ENCODE measurements at places on chromosomes 16 and 17.

DNA sequence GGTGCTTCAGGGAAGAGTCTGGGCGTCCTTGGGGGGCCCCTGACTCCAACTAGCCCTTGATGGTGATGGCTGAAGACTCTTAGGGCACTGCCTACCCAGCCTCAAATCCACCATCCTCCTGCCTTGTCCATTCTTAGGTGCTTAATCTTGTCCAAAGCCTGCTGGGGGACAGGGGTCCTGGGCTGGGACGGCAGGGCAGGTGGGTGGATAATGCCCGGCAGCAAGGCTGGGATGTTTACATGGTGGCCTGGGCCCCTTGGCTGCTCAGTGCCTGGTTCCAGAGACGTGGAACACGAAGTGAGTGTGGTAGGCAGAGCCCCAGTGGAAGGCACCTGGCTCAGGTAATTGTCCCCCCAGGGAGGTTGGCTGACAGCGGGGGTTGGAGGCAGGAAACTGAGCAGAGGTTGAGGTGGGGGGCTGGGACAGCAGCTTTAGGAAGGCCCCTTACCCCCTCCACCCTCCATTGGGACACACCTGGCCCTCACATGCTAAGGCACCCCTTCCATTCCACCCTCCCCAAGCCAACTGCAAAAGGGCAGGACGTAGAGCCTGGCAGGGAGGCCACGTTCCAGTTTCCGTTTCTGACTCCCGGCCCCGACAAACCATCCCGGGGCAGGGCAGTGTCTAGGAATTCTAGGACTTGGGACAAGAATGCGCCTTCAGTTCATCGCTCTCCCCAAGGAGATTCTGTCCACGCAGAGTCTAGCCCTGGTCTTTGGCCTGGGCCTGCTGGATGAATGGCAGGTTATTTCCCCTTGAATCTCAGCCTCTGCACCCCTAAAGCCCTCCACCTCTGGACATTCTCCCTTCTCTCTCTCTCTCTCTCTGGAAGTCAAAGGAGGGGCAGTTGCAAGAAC lies 1.9 kb downstream of the FOXJ1 start:
- no peak for DNase-seq

DNA sequence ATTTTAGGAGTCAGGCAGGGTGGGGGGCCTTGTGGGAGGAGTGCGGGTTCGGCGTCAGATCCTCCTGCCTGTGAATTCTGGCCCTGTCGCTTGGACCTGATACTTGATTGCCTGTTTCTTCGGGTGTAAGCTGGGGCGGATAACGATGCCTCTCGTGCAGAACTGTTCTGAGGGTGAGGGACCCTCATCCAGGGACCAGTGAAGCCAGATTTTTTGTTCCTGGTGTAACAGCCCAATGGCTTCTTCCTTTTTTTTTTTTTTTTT lies 1.3 kb downstream of the TBCD start:
- DNase-seq = no peak

GRCh38 chr17:32536736-32537643 lies 50.2 kb downstream of the CDK5R1 start:
- peak; percentile 17 for DNase-seq

GRCh38 chr16:89549007-89549700 lies 11.3 kb upstream of the RPL13 start:
- no peak for DNase-seq

DNA sequence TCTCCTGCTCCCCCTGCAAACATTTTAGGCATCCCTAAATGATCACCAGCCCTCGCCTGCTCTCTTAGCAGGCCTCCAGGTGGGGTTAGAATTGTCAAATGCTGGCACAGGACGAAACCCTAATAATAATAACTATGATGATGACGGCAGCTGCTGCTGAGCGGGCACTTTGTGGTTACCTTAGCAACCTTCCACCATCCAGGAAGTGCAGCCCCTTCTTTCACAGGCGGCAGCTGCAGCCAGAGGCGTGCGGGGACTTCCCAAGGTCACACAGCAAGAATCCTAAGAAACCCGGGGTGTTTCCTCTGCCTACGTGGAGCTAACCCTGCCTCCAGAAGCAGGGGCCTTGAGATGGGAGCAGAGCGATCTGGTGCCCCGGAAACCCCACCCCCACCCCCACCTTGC lies 22.4 kb upstream of the EIF1 start:
- DNase-seq = no peak

- DNase-seq = no peak
These were observed 31.5 kb downstream of the PIPOX start for GRCh38 chr17:29074488-29074887.

GRCh38 chr17:56359518-56359917 lies 206.2 kb downstream of the ANKFN1 start:
- DNase-seq = no peak

DNA sequence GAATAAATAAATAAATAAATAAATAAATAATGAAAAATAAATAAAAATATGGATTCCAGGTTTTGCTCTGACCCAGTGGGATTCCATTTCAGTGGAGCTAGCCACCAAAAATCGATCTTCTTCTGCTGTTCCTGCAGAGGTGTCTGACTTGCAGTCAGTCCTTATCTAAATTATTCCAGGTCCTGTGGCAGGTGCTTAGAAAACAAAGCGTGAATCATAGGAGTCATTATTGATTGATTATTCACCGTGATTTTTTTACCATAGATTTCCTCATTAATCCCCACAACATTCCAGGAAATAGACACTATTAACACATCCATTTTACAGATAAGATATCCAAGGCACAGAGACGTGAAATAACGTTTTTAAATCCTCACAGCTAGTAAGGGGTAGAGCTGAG lies 31.5 kb upstream of the ABR start:
- no peak for DNase-seq

- no peak for DNase-seq
These were observed 675.7 kb downstream of the WWOX start for GRCh38 chr16:78775161-78775561.

DNA sequence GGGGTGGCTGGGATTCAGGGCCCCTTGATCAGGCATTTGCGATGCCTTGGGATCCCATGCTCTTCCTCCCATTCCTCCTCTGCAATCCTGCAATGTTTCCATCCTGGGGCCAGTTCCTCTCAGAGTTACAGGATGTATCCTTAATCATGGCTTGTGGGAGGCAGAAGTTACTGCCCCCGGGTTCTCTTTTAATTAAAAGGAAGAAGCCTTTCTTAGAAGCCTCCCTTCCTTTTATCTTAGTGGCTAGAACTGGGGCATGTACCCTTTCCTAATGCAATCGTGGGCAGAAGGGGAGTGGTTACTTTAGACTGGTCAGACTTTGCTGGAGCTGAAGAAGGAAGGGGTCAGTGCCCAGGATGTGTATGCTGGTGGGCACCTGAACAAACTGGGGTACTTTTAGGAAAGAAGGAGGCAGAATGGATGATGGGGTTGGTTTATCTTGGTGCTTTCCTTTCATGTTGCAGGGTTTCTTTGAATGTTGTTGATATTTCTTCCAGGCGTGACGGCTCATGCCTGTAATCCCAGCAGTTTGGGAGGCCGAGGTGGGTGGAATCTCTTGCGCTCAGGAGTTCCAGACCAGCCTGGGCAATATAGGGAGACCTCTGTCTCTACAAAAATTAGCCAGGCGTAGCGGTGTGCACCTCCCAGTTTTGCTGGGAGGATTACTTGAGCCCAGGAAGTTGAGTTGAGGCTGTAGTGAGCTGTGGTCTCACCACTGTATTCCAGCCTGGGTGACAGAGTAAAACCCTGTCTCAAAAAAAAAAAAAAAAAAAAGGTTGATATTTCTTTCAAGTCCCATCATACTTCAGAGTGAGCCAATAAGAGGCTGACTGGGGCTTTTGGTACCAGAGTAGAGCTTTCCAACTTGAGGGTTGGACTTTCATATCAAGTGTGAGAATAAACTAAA lies 13.2 kb upstream of the SPN start:
- no peak for DNase-seq

GRCh38 chr16:89174877-89175276 lies 3.3 kb downstream of the CDH15 start:
- DNase-seq = no peak

DNA sequence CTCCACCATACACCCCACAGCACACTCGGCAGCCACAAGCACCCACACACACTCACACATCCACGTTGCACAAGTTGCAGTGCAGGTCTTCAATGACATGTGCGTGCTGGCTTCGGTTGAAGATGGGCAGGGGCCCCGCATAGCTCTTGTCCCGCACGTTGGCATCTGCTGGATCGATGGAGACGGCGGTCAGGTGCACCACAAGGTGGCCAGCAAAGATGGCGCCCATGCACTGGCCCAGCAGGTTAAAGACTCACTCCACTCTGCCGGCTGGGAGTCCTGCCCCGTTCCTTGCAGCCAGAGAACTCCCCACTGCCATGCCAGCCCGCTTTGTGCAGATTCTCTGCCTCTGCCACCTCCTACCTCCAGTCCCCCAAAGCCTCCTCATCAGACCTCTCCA lies 7.6 kb upstream of the TPPP3 start:
- DNase-seq = no peak

DNA sequence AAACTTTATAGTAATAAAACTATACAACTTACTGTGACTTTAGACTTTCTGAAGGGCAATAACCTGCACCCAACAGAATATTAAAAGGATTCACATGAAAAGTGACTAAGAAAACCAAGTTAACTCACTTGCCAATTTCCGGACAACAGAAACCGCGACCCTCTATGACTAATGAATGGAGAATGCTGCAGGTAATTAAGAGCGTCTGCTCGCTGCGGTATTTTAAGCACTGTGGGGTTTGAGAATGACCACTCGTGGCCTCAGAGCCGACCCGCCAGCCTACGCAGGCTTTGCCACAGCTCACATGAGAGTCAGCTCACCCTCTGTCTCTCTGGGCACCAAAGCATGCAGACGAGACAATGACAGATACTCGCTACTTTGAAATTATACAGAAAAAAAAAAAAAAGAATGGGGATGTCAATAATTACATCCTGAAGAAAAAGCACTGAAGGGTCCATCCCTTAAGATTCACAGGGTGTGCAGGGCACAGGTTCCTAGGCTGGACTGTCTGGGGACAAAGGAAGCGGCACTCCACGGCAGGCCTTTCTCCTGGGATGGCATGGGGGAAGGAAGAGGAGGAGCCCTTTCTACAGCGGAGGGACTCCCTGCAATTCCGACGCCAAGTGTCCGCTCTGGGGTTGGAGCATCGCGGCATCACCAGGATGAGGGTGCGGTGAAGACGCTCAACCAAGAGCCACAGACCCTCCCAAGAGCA lies 35.0 kb downstream of the ZCCHC14 start:
- peak; percentile 98 for DNase-seq
